ENCODE measurements at places on chromosomes 7 and 10.

DNA sequence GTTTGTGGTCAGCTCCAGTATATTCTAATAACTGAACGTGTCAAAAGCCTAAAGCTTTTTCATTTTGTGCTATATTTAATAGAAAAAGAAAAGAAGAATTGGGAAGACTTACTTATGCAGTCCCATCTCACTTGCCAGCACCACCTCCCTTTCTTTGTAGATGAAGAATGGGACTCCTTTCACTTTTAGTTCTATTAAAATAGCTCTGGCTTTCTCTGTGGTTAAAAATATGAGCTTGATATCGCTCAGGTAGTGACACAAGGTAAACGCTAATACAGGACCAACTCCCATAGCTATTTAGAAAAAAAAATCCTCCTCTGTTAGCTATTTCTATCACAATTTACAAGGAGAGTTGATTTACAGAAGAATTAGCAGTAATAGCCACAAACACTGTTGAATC lies 176.8 kb downstream of the PDE1C start:
- DNase-seq, result no peak

DNA sequence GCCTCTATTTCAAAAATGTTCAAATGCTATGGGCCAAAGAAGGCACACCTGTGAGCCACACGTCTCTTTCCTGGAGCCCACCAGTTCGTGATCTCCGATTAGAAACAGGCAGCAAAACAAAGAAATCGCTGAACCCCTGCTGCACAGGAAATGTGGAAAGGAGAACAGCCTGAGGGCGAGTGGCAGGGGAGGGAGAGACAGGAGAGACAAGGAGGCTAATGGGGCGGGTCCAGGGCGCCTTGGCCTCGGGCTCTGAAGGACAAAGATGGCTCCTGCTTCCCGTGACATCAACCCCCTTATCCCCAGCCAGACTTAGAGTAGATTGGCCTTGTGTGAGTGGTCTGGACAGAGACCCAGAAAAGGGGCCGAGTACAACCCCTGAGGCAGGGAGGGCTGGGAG lies 62.4 kb upstream of the DOCK1 start:
- no peak for DNase-seq

DNA sequence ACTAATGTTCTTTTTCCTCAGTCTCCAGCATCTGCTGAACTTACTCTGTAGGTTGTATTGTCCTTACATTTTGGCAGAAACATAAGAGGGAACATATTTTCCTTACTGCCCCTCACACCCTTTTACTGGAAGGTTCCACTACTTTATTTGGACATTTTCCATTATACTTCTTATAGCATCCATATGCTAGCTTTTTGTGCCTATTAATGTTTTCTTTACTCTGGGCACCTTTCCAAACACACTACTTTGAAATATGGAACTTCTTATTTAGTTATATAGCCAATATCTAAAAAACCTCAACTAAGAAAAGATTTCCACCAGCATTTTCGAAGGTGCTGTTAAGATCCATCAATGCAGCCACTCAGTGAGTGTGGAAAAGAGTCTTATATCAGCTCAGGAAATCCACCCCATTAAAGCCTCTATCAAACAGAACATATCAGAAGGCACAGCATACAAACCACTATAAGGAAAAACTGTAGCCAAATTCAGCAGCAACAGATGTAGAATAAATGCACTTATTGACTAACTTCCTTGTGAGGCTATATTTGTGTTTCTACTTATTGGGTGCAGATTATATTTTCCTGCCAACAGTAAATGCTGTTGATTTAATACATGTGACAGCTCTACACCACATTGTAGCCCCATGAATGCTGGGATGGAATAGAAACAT lies 272.5 kb upstream of the SEMA3E start:
- DNase-seq, result no peak

GRCh38 chr7:150800581-150801241 lies at the start of gene TMEM176A:
TMEM176A (plus strand) TSS chr7:150800769; CDS start chr7:150801551, 782 bp downstream.
- no peak for DNase-seq

- no peak for DNase-seq
Observed at GRCh38 chr10:131668903-131669302, 231.9 kb upstream of the PPP2R2D start.

DNA sequence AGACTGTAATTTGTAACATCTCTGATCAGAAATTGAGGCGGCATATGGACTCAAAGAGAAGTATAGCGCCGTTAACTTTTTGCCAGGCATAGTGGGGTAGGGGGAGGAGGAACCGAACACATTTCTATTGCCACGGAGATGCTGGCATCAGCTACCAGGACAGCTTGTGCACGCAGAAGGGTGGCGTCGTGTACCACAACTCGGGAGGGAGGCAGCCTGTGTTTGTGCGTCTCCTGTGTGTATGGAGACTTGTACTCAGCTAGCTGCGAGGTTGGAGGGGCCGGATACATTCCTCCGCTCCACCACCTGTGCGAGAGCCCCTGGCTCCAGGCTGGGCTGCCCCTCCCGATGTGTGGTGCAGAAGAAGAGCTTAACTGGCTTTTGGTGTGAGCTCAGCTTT lies 634.8 kb downstream of the TYW1 start:
- DNase-seq, result no peak
